Stimulated activated CD8-positive, alpha-beta memory T cell treated with anti-CD3 and anti-CD28 coated beads, Interleukin-15, amount 100 ng/mL, for 24 hours (primary cell): ENCODE measurements at places on chromosomes 2 and 18.

DNA sequence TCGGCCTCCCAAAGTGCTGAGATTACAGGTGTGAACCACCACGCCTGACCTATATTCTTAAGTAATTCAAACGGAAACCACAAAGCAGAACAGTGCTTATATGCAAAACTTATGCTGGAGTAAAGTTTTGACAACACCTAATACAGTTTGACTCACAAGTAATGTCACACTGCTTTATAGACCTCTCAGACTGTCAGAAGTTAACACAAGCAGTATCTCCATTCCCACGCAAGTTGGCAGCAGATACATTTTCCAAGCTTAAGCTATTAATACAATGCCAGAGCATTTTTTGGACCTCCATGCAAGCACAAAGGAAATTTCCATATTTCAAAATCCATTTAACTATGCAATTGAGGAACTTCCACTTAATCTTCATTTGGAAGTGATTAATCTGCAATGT lies 21.0 kb upstream of the SANBR start:
- DNase-seq, result no peak

- DNase-seq, result no peak
Observed at GRCh38 chr2:161373942-161374341, 42.2 kb upstream of the TBR1 start.

DNA sequence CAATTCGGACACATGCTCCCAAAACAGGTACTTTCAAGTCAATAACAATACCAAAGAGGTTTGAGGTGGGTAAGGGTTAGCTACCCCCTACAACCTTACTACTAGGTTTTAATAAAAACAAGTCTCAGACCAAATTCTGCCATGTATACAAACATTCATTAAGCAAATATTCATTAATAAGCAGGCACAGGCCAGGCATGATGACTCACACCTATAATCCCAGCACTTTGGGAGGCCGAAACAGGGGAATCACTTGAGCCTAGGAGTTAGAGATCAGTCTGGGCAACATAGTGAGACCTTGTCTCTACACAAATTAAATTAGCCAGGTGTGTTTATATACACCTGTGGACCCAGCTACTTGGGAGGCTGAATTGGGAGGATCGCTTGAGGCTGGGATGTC lies 11.7 kb upstream of the ELAC1 start:
- no peak for DNase-seq

GRCh38 chr2:238286551-238286950 lies 1.9 kb downstream of the PER2 start:
- no peak for DNase-seq

DNA sequence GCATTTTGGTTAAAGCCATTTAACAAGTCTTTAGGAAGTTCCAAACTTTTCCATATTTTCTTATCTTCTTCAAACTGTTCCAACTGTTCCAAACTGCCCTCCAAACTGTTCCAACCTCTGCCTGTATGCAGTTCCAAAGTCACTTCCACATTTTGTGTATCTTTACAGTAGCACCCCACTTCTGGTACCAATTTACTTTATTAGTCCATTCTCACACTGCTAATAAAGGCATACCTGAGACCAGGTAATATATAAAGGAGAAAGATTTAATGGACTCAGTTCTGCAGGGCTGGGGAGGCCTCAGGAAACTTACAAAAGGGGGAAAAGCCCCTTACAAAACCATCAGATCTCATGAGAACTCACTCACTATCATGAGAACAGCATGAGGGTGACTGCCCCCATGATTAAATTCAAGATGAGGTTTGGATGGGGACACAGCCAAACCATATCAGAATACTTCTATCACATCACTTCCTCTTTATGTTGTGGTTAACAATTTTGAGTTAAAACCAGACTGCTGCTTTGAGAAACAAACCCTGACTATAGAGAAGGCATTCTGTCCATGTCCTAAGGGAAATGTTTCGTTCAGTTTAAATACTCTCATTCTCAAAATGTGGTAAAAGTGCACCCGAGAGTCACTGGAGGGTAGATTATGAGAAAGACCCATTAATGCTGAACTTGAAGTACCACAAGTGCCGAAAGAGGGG lies 11.0 kb downstream of the IL18R1 start:
- no peak for DNase-seq

GRCh38 chr18:59915606-59916005 lies 15.8 kb downstream of the PMAIP1 start:
- no peak for DNase-seq

- no peak for DNase-seq
Observed at GRCh38 chr2:36438449-36438977, 82.9 kb downstream of the CRIM1 start.

DNA sequence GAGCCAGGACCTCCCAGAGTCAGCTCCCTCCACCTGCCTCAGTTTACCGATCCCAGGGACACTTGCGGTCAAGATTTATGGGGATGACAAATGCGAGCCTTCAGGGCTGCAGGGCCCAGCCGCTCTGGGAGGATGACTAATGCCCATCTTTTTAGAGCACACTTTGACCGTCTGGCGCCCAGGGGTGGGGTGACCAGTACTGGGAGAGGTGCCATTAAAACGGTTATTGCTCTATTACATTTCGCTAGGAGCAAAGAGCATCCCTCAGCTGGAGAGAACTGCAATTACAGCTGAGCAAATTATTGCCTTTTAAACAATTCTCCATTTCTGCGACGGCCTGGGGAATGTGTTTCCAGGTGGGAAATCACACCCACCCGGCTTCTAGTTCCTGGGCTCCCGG lies 42.6 kb upstream of the HPCAL1 start:
- DNase-seq, result no peak

- DNase-seq, result no peak
Observed at GRCh38 chr18:54975598-54975997, 16.3 kb upstream of the CCDC68 start.

DNA sequence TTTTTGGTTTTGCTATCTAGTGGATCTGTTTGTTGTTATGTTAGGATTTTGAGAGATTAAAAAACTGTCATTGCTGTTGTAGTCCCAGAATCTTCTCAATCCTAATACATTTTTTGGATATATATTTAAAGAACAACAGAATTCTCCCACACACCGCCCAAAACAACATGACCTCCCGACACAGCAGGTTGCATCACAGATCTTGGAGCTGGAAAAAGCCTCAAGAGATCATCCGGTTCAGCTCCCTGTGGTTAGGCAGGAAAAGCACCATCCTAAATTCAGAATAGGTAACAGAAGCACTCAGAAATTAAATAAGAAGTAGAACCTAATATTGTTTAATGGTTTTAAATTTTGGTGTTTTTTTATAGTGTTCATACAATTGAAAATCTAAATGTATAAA lies 251.4 kb upstream of the STON1 start:
- DNase-seq, result no peak

DNA sequence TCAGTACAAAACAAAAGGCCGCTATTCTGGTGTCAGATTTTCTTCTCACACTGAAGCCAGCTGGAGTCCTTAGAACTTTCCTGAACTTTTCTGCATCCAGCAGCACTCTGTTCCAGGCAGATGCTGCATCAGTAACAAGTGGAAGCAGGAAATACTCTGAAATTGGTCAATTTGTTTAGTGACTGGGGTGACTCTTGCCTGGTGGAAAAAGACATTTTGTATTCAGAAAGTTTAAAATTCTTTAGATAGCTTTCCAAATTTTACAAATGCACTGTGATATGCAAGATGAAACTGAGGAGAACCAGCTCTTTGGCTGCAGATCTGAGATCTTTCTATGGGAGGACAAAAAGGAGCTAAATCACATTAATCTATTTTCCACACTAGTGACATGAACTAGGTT lies 385.7 kb downstream of the NRXN1 start:
- DNase-seq, result no peak

GRCh38 chr2:200509235-200509611 lies 645 bp downstream of the KCTD18 start:
- no peak for DNase-seq

DNA sequence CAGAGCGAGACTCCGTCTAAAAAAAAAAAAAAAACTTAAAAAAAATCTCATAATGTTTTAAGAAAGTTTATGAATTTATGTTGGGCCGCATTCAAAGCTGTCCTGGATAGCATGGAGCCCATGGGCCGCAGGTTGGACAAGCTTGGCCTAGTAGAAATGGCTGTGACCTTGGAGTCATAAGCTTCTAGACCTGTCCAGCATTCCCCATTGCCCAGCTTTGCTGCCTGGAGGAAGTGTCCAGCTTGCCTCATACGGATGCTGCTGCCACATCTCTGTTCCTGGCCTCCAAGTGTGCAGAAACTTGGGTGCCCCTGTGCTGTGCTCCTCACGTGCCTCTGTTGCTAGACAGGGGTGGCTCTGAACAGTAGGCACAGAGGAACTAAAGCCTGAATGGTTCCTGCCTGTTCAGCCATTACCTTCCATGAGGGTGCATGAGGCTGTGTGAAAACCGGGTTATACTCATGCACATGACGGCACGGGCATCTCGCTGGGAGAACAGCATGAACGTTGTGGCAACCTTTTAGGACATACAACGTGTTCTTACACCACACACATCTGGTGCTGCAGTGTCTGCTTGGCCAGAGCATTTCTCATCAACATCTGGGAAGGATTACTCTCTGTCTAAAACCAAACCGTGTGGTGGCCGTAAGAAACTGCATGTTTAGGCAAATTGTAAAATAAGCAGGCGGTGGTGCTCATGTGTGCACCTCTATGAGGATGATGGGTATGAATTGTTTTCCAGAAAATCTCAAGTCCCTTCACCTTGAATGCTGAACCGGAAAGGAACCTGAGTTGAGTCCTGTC lies 38.2 kb downstream of the FHOD3 start:
- DNase-seq, result no peak

DNA sequence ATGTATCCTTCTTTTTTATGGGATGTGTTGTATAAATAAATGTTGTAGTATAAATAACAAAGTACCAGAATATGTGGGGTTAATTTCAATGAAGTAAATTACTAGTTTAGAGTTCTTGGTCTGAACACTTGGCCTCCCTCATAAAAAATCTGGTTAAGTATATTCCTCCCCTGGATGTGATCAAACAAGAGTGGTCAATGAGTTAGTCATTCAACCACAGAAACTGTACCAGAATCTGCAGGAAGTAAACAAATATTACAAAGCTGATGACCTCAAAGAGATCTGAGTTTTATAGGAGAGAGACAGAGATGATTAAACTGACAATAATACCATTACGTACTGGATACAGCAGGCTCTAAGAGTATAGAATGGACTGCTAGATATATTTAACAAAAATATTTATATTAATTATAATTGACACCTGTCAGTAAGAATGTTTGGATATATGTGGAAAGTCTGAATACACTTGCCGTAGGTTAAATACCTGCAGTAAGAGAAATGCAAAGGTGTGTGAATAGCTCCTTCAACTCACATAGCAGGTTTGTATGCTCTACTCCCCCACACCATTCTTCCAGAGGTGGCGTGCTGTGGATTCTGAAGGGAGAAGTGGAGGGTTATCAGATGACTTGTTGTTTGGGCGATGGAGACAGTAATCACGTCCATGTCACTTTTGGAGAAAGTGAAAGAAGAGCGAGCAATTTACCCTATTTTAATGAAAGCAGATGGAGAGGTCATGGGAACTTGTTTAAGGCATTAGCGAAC lies 108.3 kb upstream of the LRATD1 start:
- DNase-seq, result no peak

DNA sequence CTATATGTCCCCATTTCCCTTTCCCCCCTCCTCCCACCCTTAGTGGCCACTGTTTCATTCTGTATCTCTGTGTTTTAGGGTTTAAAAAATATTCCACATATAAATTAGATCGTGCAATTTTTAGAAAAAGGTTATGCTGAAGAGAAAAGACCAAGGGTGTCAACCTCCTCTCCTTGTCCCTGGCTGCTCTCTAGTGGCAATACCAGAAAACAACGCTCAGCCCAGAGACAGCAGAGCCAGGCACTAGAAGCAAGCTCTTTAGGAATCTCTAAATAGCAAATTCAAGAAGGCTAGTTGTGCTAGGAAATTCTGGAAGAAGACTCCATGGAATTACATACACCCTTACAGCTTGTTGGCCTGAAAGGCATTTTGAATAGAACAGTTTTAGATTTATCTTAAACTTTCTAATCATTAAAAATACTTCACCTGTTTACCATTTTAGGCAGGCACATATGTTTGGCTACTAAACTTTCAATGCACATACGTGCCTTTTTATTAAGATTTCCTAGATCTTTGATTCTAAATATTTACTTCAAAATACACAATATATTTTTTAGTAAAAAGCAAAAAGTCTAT lies 35.1 kb upstream of the RASGRP3 start:
- no peak for DNase-seq

DNA sequence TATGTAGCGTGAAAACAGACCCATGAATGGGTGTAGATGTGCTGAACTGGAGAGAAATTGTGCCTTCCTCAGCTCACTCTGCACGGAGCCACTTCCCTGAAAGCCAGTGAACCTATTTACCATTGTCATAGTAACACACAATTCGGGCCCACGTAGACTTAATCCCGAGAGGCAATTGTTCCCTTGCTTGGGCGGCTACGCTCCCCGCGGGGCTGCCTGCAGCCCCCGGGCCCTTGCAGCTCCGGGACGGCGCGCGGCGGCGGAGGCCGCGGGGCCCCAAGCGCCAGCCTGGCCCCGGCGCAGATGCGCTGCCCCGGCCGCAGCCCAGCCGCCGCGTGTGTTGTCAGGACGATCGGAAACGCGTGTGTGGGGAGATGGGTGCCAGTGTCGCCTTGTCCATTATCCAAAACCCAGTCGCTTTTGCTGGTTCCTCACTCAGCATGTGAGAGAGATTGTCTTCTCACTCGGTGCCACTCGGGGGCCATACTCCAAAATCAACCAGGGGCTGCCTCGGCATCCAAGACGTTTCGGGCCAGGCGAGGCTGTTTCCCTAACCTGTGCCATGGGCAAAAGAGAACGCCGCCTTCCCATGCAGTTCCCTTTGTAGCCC lies 17.9 kb upstream of the LRRTM1 start:
- DNase-seq, result no peak

- DNase-seq, result no peak
Observed at GRCh38 chr18:58495634-58496033, 133.3 kb downstream of the ALPK2 start.

DNA sequence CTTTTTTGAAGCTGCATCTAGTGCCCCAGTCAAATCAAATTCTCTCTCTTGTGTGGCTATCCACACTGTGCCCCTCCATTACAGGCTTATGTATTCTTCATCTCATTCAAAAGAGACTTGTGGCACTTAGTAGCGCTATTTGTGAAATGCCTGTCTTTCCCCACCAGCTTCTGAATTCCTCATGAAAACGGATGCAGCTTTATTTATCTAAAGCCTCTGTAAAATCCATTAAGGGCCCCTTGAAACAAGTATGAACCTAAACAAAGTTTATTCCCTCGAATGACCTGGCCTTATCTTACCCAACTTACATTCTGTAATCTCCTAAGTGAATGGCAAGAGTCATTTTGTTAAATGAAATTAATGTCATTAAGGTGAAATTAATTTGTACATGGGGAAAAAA lies 417.4 kb upstream of the PIK3C3 start:
- DNase-seq, result no peak

GRCh38 chr2:9971105-9971818 lies 19.8 kb downstream of the GRHL1 start:
- no peak for DNase-seq

GRCh38 chr2:168344706-168345105 lies 97.3 kb upstream of the STK39 start:
- DNase-seq, result no peak

DNA sequence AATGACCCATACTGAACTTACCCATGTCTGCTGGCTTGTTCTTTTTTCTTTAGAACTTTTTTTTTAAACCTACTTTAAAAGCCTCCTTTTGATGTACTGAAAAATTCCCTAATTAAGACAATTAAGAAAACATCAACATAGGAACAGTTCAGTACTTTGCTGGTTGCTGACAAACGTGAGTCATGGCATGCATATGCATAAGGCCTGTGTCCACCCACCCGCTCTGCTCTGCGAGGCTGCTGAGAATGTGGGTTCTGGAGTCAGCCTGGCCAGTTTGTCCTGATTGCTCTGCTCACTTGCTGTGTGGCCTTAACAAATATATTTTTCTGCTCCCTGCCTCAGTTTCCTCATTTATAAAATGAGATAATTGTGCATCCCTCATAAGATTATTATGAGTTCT lies 27.3 kb downstream of the LAMA3 start:
- DNase-seq, result no peak
